ENCODE measurements at places on chromosomes 13 and 19.

GRCh38 chr13:86579662-86580061, 780.4 kb upstream of the SLITRK6 start:
- no peak for DNase-seq

DNA sequence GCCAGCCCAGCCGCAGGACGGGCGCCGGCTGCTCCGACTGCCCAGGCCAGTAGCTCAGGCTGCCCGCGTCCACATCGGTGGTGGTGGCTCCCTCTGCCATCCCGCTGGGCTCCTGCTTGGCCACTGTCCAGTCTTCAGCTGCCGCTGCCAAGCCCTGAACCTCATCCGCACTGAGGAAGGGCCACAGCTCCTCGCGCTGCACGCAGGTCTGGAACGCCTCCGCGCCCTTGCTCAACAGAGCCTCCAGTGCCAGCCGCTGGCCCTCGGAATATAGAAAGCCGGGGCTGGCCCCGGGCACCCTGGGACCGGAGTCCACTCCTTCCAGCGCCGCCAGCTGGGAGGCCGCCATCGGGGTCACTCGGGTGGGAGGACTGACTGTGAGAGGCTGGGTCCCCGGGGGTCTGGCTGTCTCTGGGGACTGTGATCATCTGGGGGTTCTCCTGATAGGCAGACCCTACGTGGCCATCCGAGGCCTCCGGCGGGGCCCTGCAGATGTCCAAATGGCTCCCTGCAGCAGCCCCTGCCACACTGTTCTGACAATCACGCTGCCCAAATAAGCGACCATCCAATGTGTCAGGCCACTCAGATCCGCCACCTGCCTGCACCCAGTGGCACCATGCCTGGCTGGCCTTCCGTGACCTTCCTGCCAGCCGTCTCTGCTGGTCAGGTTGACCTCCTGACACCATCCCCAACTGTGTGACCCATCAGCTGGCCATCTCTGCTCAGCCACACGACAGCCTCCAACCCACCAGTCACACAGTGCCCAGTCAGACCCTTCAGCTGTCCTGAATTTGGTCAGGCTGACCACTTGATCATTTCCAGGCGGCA, 1.6 kb downstream of the FAM83E start:
- DNase-seq = no peak

DNA sequence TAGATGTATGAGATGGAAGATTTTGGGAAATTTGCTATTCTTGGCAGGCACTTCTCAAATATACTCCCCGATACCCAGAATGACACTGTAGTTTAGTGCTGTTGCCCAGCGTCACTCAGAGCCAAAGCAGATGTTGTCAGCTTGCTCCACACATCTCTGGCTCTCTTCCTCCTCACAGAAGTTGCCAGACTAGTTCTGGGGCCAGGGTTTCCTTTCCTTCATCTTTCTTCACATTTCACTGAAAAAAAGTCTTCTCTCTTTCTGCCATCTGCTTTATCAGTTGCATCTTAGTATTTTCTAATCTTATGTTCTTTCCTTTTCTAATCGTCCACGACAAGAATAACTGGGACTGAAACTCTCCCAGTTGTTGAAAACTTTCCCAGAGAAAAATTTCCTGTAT, 251.4 kb downstream of the RGCC start:
- DNase-seq = no peak

DNA sequence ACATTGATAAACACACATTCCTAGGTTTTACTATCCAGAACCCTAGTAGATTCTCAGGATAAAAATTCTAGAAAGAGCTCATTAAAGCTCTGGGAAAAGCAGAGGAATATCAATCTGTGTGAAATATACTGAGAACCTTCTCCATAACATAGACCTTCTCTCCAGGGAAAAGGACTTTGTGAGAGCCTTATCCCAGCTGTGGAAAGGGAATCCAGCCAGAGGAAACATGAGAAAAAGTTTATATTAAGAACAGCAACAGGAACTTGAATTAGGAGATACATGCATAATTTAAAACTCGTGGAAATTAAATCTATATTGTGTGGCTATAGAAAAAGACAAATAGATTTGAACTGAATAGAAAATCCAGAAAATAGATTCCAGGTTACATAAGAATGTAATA, 1639.9 kb downstream of the EFNB2 start:
- no peak for DNase-seq

DNA sequence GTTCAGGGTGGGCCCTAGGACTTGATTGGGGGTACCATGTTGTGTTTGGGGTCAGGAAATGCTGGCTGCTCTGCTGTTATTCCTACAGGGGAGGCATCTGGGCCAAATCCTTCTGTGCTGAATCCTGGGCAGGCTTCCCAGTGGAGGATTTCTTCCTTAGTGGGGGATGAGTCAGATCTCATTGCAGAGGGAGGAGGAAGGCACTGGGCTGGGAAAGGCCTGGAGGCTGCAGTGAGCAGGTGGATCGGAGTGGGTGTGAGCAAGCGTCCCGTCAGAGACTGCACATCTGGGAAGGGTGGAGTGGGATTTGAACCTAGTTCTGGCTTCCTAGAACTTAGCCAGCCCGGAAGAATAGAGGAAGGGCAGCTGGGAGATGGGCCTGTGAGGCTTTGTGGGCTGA, 11.5 kb downstream of the CCDC124 start:
- no peak for DNase-seq

All from stimulated activated CD8-positive, alpha-beta memory T cell treated with anti-CD3 and anti-CD28 coated beads, Interleukin-2, amount 100 ng/mL, for 48 hours (primary cell).